ENCODE measurements at places on chromosomes 13 and 19.

GRCh38 chr13:25232937-25233515 lies 54.3 kb downstream of the MTMR6 start:
- DNase-seq: no peak

DNA sequence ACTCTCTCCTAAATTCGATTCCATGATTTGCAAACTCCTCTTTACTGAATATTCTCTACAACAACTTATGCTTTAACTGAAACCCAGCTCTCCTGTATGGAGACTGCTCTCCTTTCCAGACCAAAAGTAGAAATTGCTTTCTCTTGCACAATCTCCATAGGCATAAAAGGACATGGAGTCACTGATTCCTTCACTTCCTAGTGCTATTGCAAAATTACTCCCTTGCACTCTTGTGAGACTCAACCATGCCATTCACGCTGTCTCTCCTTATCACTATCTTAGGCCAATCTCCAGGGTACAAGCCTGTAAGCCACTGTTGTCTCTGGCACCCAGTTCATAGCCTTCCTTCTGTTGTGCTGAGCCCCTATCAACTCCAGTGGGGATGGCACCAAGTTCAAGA lies 30.6 kb downstream of the SERPINE3 start:
- no peak for DNase-seq

DNA sequence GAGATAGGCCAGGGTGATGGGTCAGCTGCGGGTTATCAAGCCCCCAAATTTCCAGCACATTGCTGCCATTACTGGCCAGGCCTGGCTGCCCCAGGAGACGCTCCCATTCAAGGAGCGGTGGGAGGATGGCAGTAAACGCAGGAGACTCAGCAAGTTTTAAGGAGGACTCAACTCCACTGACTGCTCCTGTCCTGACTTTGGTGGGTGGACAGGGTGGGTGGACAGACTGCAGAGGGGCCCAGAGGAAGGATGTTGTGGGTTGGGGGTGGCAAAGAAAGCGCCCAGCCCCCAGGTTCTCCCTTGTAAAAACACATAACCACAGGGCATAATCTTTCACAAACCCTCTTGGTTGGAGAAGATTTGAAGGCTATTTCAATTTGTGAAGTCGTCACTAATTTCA lies 4.4 kb downstream of the GJB6 start:
- no peak for DNase-seq

DNA sequence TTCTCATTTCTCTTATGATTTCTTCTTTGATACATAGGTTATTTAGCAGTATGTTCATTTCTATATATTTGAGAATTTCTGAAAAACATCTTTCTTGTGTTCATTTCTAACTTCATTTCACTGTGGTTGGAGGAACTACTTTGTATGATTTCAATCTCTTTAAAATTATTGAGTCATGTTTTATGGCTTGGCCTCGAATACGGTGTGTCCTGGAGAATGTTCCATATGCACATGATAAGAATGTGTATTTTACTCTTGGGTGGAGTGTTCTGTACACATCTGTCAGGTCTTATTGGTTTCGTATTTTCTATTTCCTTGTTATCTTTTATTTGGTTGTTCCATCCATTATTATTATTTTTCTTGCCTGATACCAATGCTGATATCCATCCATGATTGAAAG lies 22.9 kb downstream of the DNM2 start:
- no peak for DNase-seq

- DNase-seq: no peak
Observed at GRCh38 chr13:30972888-30973377, 40.5 kb downstream of the TEX26 start.

Measured in stromal cell of bone marrow (primary cell).